Activated T-helper 1 cell treated with anti-CD3 and anti-CD28 coated beads, Interleukin-12 subunit alpha, Interleukin-12 subunit beta, Interleukin-2, Interleukin-4 antibody, amounts not matched to agents 30 ng/mL and 10 ng/mL and 1 ng/mL, durations not matched to agents 14 hours and 24 hours and 36 hours (primary cell): ENCODE measurements at places on chromosomes 16 and 17. TPM values are rescaled to one million over a fixed set of nuclear protein-coding genes. Genes with fewer than 3 reads are reported as not detected.

TEKT5 gene
- not detected in 2 replicates for total RNA-seq

- no peaks in the 10 kb centered on the region for H3K36me3 ChIP-seq
- H3K4me1 ChIP-seq = peaks cover 6% of the 10 kb centered on the region
- no peak for DNase-seq
- H3K27ac ChIP-seq = no peak overlapping the region
Observed at GRCh38 chr17:63963123-63963522, 9.6 kb downstream of the SCN4A start.

OR3A3 gene
- not detected in 2 replicates for total RNA-seq

AHSP gene
- total RNA-seq = not detected in 2 replicates

GRCh38 chr17:65888649-65889048 lies 303.3 kb downstream of the CEP112 start:
- no peaks in the 10 kb centered on the region for H3K36me3 ChIP-seq
- H3K4me1 ChIP-seq = no peaks in the 10 kb centered on the region
- H3K27ac ChIP-seq = no peak overlapping the region
- H3K27me3 ChIP-seq = no peaks in the 10 kb centered on the region

HS3ST3B1 gene
- 32.3 and 33.8 TPM in 2 replicates for total RNA-seq

- no peak for DNase-seq
- no peak overlapping the region for H3K4me3 ChIP-seq
- H3K27me3 ChIP-seq = no peaks in the 10 kb centered on the region
- peaks cover 4% of the 10 kb centered on the region for H3K36me3 ChIP-seq
- H3K4me1 ChIP-seq = no peaks in the 10 kb centered on the region
Observed at GRCh38 chr16:53297477-53297876, 136.8 kb upstream of the RBL2 start.

DNA sequence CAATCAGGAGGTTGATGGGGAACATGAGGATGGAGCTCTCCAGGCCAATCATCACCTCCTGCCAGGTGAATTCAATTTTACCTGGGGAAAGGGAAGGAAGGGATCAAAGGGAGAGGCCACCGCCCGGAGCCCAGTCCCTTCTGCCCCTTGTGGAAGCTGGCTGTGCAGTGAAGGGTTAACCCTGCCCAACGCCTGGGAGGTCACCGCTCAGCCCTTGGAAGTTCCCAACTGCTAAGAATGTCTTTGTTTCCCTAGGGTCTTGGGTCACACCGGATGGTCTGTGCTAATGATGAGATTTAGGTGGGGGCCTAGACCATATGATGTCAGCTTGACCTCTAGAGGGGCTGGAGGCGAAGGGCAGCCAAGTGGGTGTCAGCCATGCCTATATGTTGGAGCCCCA lies 52.1 kb upstream of the GCSH start:
- H3K4me1 ChIP-seq = no peaks in the 10 kb centered on the region
- H3K36me3 ChIP-seq = no peaks in the 10 kb centered on the region
- no peak overlapping the region for H3K4me3 ChIP-seq

DNA sequence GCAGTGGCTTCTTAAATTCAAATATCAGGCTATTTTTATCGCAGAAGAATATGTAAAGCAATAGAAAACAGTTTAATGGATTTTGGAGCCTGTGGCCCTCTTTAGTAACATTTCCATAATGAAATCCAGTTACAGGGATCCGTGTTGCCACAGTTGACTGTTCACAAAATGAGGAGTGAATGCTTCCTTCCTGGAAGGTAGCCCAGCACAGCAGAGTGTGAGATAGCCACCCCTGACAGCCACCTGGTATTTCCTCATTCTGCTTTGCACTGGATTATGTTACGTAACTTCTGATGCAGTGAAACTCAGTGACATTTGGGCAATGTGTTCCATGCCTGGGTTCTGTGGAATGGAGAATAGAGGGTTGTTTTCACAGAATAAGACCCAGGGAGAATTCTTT lies 517.2 kb downstream of the RBFOX1 start:
- no peaks in the 10 kb centered on the region for H3K36me3 ChIP-seq
- no peak overlapping the region for H3K27ac ChIP-seq
- H3K4me3 ChIP-seq = no peak overlapping the region

DNA sequence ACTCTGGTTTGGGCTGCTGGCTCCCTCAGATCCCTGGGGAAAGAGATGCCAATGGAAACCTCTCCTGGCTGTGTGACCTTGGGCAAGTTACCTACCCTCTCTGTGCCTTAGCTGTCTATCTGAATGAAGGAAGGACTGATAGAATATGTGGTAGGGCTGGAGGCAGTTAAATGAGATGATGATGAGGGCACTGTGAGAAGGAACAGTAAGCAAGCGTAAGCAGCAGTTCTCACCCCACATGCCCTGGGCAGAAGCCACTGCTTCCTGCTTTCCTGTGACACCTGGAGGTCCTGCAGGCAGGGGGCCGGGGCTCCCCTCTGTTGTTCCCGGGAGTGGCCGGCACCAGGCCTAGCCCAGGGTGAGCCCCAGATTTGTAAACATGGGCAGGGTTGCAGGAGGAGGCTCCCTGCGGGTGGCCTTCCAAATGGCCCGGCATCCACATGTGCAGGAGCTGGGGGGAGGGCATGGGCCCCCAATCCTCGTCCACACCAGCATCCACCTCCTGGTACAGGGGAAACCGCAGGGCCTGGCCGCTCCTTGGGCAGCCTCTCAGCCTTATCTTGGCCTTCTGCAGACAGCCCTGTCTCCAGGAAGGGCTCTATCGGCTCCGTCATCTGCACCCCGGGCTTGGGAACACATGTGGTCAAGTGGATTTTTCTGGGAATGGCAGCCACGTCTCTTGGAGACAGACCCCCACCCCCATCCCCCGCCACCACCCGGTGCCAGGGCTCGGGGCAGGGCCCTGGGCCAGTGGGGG lies 235.6 kb upstream of the GSE1 start:
- H3K27ac ChIP-seq = no peak overlapping the region
- H3K27me3 ChIP-seq = no peaks in the 10 kb centered on the region
- H3K36me3 ChIP-seq = no peaks in the 10 kb centered on the region

DNA sequence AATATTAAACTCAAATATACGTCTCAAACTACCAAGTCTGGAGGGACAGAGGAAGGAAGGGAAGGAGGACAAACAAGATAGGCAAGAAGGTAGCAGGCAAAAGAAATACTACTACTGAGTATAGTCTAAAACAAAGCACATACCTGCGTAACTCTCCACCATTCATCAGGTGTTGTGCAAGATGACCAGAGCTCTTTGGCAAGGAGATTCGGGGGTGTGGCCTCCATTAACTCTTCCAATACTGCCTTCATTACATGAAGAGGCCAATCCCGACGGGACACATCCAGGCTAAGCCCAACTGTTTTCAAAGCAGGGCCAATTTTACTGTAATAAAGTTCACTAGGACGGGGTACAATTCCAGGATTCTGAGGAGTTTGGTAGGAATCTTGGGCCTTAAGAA lies 38.2 kb upstream of the ARL6IP1 start:
- H3K4me1 ChIP-seq = peaks cover 26% of the 10 kb centered on the region
- no peak overlapping the region for H3K4me3 ChIP-seq
- H3K36me3 ChIP-seq = peaks cover 61% of the 10 kb centered on the region
- no peak for DNase-seq
- H3K27ac ChIP-seq = peak overlapping the region; percentile 40

DNA sequence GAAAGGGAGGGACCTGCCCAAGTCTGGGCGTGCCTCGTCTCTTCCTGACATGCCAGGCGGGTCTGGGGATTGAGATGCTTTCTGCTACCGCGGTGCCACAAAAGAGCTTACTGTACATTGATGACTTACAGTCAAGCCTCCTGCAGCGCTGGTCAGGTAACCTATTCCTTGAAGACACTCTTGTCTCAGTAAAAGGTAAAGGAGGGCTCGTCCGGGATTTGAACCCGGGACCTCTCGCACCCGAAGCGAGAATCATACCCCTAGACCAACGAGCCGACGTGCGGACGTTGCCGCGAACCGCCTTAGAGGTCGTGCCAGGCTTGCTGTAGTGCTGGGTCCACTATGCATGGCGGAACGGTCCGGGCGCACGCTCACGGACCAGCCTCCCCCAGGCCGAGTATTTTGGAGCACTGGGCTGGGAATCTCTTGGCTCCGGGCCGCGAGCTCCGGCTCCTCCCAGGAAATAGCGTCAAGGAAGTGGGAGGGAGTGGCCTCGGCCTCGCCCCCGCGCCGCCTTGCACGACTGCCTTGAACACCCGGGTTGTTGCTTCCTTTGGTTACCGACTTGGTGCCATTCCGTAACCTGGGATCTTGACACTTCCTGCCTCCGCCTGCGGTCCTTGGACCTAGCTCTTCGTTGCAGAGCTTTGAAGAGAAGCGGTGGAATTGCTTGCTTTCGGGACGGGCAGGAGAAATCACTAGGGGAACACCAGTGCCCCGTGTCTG lies 12.4 kb upstream of the AURKB start:
- H3K4me1 ChIP-seq = peaks cover 70% of the 10 kb centered on the region
- peaks cover 19% of the 10 kb centered on the region for H3K36me3 ChIP-seq
- peak overlapping the region; percentile 97 for H3K4me3 ChIP-seq
- peak; percentile 85 for DNase-seq
- peaks cover 21% of the 10 kb centered on the region for H3K27me3 ChIP-seq

GRCh38 chr17:51128076-51128475 lies 7.4 kb upstream of the SPAG9 start:
- peaks cover 2% of the 10 kb centered on the region for H3K27me3 ChIP-seq
- peaks cover 6% of the 10 kb centered on the region for H3K4me1 ChIP-seq
- no peak overlapping the region for H3K4me3 ChIP-seq
- no peaks in the 10 kb centered on the region for H3K36me3 ChIP-seq
- DNase-seq = no peak

GRCh38 chr17:80852476-80853015 lies 139.1 kb upstream of the CHMP6 start:
- no peaks in the 10 kb centered on the region for H3K27me3 ChIP-seq
- DNase-seq = no peak
- no peak overlapping the region for H3K4me3 ChIP-seq
- H3K4me1 ChIP-seq = peaks cover 77% of the 10 kb centered on the region
- no peak overlapping the region for H3K27ac ChIP-seq

HIC1 gene
- total RNA-seq = 45.6 and 47.0 TPM in 2 replicates

NLRC5 gene
- total RNA-seq = 164 and 175 TPM in 2 replicates

GRCh38 chr16:12348733-12349704 lies 372.5 kb downstream of the SNX29 start:
- no peaks in the 10 kb centered on the region for H3K36me3 ChIP-seq
- no peaks in the 10 kb centered on the region for H3K27me3 ChIP-seq
- no peak overlapping the region for H3K4me3 ChIP-seq
- no peak overlapping the region for H3K27ac ChIP-seq
- no peaks in the 10 kb centered on the region for H3K4me1 ChIP-seq

GRCh38 chr16:2883458-2883908 lies 468 bp downstream of the FLYWCH2 start:
- H3K27ac ChIP-seq = peak overlapping the region; percentile 79
- H3K4me3 ChIP-seq = peak overlapping the region; percentile 86
- no peak for DNase-seq
- H3K4me1 ChIP-seq = peaks cover 17% of the 10 kb centered on the region
- no peaks in the 10 kb centered on the region for H3K27me3 ChIP-seq
- peaks cover 2% of the 10 kb centered on the region for H3K36me3 ChIP-seq

DNA sequence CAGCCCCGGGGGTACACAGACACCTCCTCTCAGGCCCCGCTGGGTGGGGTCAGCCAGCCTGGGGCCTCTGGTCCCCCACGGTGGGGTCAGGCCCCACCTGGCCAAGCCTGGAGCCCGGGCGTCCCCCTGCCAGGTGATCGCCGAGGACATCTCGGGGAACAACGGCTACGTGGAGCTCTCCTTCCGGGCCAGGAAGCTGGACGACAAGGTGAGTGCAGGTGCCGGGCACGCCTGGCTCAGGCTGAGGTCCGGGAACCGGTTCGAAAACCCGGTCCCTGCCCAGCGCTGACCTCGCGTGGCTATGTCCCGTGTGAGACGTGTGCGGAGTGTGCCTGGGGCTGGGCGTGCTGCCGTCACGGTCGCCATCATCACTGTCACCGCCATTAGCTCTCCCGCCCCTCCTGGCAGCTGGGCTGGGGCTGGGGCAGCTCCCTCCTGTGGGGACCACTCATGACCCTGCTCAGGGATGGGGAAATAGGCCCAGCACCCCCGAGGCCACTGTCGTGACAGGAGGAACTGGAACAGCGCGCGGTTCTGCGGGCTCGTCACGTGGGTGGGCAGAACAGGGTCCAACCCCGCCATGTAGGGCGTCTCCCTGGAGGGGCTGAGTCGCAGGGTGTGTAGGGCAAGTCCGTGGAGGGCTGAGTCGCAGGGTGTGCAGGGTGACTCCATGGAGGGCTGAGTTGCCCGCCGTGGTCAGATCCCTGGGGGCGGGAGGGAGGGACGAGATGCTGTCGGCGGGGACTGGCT lies 8.5 kb downstream of the CPNE7 start:
- no peak overlapping the region for H3K4me3 ChIP-seq
- no peak for DNase-seq
- no peaks in the 10 kb centered on the region for H3K36me3 ChIP-seq
- H3K27me3 ChIP-seq = no peaks in the 10 kb centered on the region
- no peaks in the 10 kb centered on the region for H3K4me1 ChIP-seq
- no peak overlapping the region for H3K27ac ChIP-seq

MYH2 gene
- not detected in 2 replicates for total RNA-seq

SLC16A11 gene
- 0.34 and 0.47 TPM in 2 replicates for total RNA-seq

GRCh38 chr17:27520491-27521185 lies 64.4 kb downstream of the KSR1 start:
- H3K27ac ChIP-seq = peak overlapping the region; percentile 46
- no peaks in the 10 kb centered on the region for H3K27me3 ChIP-seq
- peaks cover 88% of the 10 kb centered on the region for H3K4me1 ChIP-seq
- no peak for DNase-seq
- H3K4me3 ChIP-seq = no peak overlapping the region

DNA sequence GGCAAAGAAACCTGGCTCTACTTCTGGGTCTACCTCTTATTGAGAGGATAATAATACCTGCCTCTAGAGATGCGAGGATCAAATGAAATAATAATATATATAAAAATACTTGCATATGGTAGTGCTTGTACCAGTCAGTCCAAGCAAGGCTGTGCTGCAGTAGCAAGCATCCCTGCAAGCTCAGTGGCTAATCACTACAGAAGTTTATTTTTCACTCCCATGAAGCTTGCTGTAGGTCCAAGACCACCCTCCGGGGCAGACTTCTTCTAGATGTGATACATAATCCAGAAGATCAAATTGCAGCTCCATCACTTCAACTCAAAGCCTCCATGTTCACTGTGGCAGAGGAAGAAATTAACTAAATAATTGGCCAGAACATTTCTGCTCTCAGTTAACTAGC lies 48.9 kb upstream of the NKD1 start:
- H3K27me3 ChIP-seq = peaks cover 5% of the 10 kb centered on the region
- no peaks in the 10 kb centered on the region for H3K4me1 ChIP-seq

PIPOX gene
- total RNA-seq = 1.8 and 2.1 TPM in 2 replicates

SLC12A3 gene
- not detected in 2 replicates for total RNA-seq

DNA sequence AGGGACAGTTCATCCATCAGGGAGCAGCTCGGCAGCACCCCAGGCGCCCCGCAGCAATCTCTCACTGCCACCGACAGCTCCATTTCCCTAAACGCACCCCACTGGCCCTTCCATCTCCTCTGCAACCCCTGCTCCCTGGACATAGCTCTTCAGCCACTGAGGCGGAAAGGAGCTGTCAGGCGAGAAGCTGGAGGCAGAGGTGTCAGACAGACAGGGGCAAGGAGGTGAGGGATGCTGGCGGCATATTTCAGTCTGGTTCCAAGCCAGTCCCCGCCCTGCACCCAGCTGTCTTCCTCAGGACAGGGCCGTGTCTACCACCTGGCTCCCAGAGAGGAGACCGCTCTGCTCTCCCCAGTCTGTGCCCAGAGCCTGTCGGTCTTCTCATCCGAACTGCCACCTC lies 9.7 kb downstream of the ACLY start:
- H3K27me3 ChIP-seq = no peaks in the 10 kb centered on the region
- H3K4me3 ChIP-seq = no peak overlapping the region
